ENCODE measurements at places on chromosomes 3 and 15.

DNA sequence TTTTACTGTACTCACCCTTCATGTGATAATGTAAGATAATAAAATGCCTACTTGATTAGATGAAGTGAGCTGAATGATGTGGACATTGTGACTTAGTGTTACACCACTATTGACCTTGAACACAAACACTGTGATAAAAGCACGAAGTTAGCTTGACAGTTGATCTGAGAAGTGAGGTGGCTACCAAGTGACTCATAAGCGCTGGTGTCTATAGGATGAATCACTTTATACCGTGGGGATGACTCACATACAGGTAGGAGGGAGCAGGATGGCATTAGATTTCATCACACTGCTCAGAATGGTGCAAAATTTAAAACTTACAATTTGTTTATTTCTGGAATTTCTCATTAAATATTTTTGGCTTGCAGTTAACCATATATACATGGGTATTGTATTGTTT, 174.7 kb upstream of the CNTN3 start:
- no peak for DNase-seq

DNA sequence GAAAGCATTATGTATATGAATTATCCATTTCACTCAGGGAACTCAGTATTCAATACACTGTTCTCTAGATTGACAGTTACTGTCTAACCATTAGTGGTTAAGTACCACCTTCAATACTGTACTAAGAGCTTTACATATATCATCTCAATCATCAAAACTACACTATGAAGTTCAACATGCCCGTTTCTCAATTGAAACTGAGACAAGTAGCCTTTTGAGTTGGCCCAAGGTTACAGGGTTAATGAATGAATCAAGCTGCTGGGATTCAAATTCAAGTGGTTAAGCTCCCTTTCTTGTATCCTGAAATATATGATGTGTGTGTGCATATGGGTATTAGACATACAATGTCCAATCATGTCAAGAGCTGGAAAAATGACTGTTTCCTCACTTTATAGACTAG, 5.8 kb downstream of the TASOR start:
- no peak for DNase-seq

GRCh38 chr3:31249545-31249944, 283.2 kb upstream of the STT3B start:
- no peak for DNase-seq

DNA sequence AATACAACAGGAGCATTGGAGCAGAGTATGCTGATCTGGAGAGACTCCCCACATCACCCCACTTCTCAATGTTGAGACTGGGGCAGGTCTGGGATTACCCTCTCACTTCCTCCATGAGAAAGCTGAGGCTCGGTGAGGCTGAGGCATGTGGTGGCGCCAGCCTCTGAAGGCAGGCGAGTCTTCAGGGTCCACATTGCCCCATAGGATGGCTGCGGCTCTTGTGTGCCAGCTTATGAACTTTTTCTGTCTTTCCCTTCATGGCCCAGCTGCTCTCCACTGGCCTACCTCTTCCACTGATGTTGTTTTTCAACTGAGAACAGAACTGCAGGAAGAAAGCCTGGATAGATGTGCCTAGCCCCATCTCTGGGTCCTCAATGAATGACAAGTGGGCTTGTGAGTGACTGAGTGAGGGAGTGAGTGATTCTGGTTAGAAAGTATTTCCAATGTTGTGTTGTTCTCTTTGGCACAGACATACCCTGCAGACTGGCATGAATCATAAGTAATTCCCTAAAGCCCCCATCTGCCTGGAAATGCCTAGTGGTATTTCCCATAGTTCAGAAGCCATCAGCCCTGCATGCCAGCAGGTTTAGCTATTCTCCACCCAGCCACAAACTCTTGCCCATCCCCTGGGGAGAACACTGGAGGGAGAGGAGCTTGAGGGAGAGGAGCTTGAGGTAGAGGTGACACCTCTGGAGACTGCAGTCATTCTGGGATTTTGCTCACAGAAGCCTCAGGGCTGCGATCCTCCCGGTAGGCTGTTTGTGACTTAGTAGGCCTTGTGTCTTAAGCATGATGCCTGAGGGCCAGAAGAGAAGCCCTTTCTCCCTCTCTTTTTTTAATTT, 56.9 kb downstream of the AMOTL2 start:
- no peak for DNase-seq
